Cortex of kidney (tissue), 1 donor: ENCODE measurements at places on chromosomes 13 and 19.

GRCh38 chr19:2575734-2576481, 100.0 kb downstream of the GADD45B start:
- no peak for DNase-seq

DNA sequence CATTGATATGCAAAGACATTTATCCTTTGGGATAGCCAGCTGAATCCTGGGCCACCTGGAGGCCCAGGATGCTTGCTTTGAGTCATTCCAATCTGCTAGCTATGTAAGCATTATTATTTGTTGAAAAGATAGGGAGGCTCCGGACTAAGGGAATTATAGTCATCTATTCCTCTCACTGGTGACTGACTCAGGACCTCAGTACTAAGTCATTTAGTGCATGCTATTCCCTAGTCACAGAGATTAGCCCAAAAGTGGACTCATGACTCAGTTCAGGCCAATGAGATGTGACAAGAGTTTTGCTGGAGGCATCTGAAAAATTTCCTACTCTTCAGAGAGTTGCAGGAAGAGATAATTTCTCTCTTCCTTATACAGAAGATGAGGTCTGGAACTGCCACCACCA, 67.9 kb upstream of the ITM2B start:
- DNase-seq = no peak

- DNase-seq = no peak
These were observed 12.1 kb upstream of the MYCBP2 start for GRCh38 chr13:77338961-77339401.

GRCh38 chr13:46639033-46639981, 86.3 kb downstream of the LRCH1 start:
- DNase-seq = no peak

DNA sequence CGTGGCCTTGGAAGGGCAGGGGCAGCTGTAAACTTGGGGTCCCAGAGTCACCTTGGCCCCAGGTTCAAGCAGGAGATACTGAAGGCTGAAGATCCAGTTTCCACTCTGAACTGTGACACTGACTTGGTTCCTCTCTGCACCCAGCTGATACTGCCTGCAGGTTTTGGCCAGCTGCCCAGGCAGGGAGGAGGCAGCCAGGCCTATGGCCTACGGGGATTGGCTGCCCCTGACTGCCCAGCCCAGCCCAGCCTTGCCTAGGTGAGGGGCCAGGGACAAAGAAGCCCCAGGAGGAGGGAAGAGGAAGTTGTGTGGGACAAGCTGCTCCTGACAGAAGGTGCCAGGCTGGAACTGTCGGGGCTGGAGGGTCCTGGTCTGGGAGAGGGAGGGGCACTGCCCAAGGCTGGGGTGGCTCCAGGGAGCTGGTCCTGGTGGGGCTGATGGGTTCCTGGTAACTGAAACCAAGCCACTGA, 51.7 kb upstream of the CYP4F8 start:
- DNase-seq = no peak

DNA sequence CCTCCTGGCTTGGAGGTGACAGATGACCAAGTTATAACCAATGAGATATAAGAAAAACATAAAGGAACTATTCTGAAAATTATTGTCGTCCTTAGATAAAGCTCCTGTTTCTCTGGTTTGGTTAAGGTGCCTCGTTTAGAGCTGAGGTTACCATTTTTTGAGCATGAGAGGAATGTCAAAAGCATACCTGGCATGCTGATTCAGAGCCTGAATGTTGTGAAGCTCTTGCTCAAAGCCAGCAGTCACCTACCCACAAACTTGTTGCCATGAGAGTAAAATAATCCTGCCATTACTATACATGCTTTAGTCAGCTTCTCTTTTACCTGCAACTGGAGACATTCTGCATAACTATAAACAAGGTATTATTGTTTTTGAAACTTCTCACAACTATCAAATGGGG, 1116.2 kb downstream of the DIAPH3 start:
- DNase-seq = no peak

- DNase-seq = no peak
These were observed 15.7 kb downstream of the ZNF444 start for GRCh38 chr19:56156768-56157167.

DNA sequence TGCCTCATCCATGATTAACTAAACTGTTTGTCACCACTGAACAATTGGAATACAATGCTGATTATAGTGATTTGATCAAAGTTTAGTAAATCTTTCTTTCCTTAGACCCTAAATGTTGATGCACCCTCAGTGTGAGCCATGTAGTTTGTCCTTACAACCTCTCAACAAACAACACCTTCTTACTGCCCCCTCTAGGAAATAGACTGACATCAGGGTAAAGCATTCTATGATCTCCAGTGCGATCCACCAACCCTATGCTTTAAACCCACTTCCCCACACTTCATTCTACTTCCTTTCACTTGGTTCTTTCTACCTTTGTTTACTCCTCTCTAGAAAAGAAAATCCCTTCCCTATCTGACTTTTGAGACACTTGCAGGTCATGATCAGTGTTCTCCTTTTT, 1842.5 kb upstream of the PRR20A start:
- DNase-seq = no peak

DNA sequence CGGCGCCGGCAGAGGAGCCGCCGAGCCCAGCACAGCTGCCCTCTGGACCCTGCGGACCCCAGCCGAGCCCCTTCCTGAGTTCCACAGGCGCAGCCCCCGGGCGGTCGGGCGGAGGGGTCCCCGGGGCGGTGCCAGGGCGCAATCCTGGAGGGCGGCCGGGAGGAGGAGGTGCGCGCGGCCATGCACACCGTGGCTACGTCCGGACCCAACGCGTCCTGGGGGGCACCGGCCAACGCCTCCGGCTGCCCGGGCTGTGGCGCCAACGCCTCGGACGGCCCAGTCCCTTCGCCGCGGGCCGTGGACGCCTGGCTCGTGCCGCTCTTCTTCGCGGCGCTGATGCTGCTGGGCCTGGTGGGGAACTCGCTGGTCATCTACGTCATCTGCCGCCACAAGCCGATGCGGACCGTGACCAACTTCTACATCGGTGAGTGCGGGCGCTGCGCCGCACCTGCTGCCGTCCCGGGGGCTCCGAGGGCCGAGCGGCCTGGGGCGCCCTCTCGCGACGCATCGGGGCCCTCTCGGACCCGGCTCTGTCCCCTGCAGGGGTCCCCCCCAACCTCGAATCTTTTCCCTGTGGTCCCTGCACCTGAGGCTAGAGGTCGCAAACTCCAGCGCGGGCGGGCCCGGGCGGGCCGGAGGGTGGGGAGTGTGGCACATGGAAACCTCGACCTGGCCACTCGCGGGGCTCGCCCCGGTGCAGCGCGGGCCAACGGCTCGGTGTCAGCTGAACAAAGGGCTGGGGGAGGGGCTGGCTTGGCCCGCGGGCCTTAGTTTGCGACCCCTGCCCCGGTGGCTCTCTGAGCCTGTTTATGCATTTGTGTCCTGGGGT, at the start of gene KISS1R:
Gene KISS1R, plus strand, starts transcription at position 11 of the 829 bp plus-strand sequence. Its CDS starts 170 bp downstream, at position 181.
- DNase-seq = no peak

- DNase-seq = no peak
These were observed 7.7 kb downstream of the TYK2 start for GRCh38 chr19:10372690-10373089.

DNA sequence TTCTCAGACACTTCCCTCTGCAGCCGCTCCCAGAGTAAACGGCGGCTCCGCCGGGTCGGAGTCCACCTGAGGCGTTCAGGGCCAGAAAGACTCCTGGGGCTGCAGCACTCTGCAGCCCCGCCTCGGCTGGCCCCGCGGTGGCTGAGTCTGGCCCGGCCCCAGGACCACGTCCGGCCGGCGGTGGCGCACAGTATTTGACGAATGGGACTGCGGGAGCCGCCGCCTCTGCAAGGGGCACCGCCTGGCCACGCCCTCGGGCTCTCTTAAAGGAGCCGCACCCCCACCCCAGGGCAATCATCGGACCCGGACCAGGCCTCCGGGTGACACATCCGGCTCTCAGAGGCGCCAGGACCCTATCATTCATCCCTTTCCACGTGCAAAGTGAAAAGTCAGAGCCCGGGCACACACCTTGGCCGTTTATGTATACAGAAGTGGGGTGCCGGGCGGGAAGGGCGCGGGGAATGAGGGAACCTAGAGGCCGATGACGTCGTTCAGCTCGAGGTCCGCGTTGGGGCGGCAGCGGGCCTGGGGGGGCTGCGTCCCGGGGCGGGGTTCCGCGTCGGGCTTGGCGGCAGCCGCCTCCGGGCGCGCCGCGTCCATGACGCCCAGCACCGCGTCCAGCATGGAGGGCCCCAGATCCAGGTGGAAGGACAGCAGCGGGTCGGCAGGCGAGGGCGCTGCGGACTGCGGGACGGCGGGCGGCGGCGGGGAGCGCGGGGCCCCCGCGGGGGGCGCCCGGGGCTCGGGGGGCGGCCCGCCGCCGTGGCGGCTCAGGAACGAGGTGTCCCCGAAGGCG, 1.2 kb upstream of the LENG9 start:
- no peak for DNase-seq

GRCh38 chr13:37212826-37213225, 107.4 kb upstream of the CSNK1A1L start:
- DNase-seq = no peak

- DNase-seq = no peak
These were observed 5.3 kb downstream of the ABCA7 start for GRCh38 chr19:1045247-1045603.

- DNase-seq = no peak
These were observed 43.2 kb downstream of the DCLK1 start for GRCh38 chr13:36088001-36088400.

DNA sequence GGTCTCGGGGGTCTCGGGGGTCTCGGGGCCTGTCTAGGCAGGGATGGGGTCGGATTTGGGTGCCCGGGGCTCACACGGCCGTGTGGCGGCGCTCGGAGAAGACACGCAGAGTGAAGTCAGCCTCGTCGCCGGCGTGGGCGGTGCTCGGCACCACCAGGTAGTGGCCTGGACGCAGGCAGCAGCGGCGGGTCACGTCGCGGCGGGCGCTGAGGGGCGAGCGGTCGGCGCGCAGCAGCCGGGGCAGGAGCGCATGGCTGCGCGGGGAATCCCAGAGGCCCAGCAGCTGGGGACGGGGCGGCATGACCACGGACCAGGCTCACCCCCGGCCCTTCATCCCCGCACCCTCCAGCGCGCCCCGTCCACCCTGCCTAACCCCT, 8.2 kb downstream of the CAPN12 start:
- no peak for DNase-seq
